ENCODE measurements at places on chromosomes 13 and 19.

- DNase-seq: no peak
Measured at GRCh38 chr19:33564836-33565338, 43.3 kb upstream of the PEPD start.

- no peak for DNase-seq
Measured at GRCh38 chr19:8161135-8161646, 11.8 kb upstream of the FBN3 start.

DNA sequence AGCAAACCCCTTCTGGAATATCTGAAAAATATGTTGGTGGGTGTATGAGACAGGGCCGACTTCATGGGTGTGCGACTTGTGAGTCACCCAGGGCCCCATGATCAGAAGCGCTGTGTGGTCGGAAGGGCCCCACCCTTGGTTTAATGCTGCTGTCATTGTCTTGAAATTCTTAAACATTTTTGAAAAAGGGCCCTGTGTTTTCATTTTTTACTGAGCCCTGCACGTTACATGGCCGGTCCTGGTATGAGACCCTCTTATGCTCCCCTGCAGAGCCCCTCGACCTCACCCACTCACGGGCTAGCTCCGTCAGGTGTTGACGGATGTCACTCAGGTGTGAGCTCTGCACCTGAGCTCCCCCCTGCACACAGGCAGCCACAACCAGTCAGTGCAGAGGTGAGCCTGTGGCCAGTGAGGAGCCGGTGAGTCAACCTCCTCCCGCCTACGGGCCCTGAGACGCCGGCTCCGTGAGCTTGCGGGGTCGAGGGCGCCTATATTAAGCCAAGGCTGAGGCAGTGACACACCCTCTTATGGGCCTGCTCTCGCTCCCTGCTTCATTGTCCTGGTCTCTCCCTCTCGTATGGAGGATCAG lies 27.7 kb downstream of the GADD45B start:
- DNase-seq: no peak

GRCh38 chr19:27971071-27971470 lies 1241.9 kb downstream of the UQCRFS1 start:
- no peak for DNase-seq

DNA sequence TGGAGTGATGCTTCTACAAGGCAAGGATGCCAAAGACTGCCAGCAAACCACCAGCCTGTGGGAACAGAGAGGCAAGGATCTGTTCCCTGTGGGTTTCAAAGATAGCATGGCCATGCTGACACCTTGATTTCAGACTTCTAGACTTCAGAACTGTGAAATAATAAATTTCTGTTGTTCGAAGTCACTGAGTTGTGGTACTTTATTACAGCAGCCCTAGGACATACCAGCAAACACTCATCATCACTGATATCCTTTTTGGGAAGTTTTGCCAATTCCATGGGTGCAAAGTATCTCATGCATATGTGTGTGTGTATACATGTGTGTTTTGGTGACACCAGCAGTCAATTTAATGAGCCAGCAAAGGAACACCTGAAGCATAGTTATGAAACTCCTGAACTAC lies 21.0 kb downstream of the LMO7 start:
- no peak for DNase-seq

DNA sequence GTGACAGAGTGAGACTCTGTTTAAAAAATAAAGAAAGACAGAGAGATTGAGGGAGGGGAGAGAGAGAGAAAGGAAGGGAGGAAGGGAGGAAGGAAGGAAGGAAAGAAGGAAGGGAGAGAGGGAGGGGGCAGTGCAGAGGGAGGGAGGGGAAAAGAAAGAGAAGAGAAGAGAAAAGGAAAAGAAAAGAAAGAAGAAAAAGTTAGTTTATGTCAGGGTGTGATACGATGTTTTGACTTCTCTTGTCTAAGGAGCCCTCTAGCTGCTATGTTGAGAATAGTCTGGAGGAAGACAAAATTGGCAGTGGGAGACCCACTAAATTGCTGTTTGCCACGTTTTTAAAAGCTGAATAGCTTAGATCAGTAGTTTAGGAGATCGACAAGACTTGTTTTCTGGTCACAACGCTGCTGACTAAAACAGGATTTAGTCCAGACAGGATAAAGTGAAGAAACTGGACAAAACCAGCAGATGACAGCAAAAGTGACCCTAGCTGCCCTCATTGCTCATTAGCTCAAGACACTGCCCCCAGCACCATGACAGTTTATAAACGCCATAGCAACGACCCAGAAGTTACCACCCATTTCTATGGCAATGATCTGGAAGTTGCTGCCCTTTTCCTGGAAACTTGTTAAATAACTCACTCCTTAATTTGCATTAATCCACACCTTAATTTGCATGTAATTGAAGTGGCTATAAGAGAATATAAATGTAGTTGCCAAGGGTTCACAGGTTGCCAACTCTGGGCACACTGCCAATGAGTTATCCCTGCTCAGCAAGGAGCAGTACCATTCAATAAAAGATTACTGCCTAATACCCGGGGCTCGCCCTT lies 11.1 kb downstream of the TEX101 start:
- peak; percentile 70 for DNase-seq

DNA sequence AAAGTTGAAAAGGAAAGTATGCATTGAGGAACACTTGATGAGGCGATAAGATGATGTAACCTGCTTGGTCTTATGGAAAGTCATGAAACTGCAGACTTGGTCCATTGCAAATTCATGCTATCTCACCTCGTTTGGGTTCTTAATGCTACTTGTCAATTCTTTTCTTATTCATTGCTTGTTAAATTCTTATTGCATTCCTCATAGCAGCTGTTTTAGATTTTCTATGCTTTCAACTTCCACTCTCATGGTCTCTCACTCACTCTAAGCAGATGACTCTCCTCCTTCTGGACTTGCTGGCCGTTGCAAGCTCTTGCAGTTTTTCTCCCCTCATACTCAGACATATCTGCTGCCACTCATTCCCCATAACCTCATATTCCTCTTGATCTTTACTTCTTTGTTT lies 67.8 kb upstream of the CSNK1A1L start:
- DNase-seq: no peak

DNA sequence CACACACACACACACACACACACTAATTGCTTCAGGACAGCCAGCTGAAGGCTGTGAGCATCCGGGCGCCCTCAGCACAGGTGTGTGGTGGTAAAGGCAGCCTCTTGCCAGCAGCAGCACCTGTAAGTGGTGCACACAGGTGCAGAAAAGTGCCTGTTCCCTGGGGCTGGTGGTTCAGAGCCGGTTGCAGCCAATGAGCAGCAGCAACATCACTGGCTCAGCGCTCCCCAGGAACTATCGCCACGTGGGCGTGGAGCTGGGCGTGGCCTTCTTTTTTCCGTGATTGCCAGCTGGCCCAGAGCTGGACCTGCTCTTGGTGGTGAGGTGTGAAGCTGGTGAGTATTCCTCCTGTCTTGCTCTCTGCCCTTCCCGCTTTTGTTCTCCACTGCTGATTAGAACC lies at the start of gene NLRP5:
TSS of gene NLRP5 (plus strand) at position 289 of the 400 bp plus-strand sequence.
- no peak for DNase-seq

GRCh38 chr13:39930544-39931444 lies 275.3 kb downstream of the COG6 start:
- DNase-seq: no peak

DNA sequence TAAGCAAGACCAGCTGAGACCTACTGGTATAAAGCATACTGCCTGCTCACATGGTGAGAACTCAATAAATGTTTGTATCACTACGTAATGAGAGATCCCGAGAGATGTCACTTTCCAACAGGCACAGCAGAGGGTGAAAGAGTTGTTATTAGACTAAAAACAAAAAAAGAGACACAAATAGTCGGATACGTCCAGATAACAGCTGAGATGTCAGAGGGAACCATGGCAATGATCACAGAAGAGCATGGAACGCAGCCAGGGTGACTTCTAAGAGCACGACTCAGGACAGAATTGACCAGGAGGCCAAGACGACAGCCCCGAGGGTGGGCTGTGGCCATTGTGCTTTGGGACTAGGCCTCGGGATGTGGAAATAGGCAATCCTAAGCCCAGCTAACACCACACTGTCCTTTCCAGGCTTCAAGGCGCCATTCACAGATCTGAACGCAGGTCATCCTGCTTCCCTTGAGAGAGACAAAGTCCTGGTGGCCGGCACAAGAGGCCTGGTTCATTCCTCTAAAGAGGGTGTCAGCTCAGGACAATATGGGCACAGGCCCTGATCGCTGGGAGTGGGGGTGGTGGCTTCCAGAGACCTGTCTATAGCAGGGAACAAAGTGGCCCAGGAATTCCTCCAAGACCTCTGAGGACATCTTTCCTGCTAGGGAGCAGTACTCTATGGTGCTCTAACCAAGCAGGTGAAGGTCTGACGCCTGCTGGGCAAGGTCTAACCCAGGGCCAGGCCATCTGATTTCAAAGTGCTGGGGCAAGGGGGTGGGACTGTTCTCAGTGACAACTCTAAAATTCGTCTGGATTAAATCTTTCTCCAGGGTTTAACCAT lies 3.2 kb downstream of the SH3GL1 start:
- DNase-seq: no peak

GRCh38 chr13:93226623-93227279 lies at the start of gene GPC6:
GPC6 (plus strand) TSS chr13:93226807.
- DNase-seq: peak; percentile 98

- DNase-seq: peak; percentile 56
Measured at GRCh38 chr13:76635232-76636230, 250.7 kb downstream of the KCTD12 start.

DNA sequence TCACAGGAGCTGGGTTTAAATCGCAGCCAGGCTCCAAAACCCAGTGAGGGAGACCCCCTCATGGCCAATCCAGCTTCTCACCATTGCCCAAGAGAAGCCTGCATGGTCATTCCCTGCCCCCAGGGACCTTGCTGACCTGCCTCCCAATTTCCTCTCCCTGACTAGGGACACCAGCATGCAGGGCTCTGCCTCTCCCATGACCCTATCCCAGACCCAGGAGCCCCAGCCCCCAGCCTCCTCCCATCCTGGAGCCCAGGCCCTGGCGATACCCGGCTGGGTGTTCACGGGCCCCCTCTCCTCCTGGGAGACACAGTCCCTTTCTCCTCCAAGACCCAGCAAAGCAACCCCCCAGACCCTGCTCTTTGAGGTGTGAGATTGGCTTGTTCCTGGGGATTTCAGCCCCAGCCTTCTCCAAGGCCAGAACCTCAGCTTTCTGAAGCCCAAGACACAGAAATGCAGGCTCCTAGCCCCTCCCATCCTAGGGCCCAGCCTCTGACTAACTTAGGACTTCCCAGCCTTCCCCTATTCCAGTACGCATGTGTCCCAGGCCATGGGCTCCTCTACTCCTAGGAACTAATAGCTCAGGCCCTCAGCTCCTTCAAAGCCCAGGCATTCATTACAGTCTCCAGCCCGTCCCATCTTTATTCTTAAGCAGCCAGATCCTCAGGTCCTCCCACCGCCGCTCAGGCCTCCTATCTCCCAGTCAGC lies 1.1 kb downstream of the GYS1 start:
- no peak for DNase-seq

DNA sequence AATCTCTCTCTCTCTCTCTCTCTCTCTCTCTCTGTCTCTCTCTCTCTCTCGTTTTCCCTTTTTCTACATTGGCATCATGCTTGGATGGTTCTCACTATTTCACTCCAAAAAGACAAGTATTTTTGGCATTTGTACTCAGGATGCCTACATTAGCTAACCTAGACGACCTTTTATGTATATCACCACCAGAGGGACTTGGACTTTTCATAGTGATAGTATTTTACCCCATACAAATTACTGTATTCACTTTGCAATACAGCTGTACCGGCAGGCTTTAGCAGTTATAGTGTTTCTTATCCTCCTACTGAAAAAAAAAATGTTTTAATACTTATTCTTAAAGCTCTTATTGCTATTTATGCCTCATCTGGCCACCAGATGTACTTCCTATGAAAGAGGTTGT lies 687.2 kb upstream of the KLHL1 start:
- no peak for DNase-seq

- no peak for DNase-seq
Measured at GRCh38 chr13:32737111-32737571, 150.9 kb downstream of the PDS5B start.

DNA sequence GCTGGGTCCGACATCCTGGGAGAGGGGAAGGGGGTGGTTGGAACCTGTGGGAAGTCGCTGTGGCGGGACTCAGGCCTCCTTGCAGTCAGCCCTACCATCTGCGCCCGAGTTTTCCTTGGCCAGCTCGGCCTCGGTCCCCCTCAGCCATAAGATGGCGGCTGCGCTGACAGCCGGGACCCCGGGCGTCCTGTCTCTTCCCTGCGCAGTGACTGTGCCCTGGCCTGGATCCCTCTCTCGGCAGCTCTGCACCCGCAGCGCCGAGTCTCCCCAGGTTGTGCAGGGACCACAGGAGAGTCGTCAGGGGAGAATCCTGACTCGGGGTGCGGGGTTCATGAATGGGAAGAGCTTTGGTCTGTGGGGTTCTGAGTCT lies 345 bp downstream of the ZNF257 start:
- DNase-seq: no peak

- DNase-seq: no peak
Measured at GRCh38 chr19:55613930-55614710, 8.7 kb downstream of the ZNF865 start.

- DNase-seq: peak; percentile 94
Measured at GRCh38 chr13:35953537-35954206, 177.5 kb downstream of the DCLK1 start.

- no peak for DNase-seq
Measured at GRCh38 chr13:23620211-23620610, 50.0 kb downstream of the TNFRSF19 start.

GRCh38 chr19:34837262-34837661 lies 64.2 kb upstream of the ZNF599 start:
- DNase-seq: peak; percentile 0

GRCh38 chr19:47158879-47159503 lies 28.4 kb downstream of the SAE1 start:
- no peak for DNase-seq

DNA sequence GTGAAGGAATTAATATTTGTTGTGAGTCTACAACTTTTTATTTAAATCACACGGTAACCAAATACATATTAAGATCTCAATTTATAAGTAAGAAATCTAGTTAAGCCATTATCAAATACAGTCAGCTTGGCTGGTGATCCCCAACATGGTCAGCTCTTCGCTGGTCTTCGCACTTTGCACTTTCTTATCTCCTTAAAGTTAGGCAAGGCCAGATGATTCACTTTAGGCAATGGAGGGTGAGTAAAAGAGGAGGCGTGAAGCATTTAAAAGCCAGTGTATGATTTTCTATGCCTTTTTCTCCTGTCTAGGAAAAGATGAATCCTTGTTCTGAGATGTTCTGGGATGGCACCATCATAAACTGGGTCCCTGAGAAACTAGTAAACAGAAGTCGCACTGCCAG lies 793.7 kb upstream of the ARGLU1 start:
- DNase-seq: no peak

- DNase-seq: peak; percentile 59
Measured at GRCh38 chr13:111292710-111293485, 27.5 kb upstream of the TEX29 start.

GRCh38 chr19:10018786-10019185 lies 5.5 kb downstream of the RDH8 start:
- DNase-seq: no peak

- DNase-seq: peak; percentile 24
Measured at GRCh38 chr13:54185785-54186184, 1157.2 kb downstream of the OLFM4 start.

- DNase-seq: no peak
Measured at GRCh38 chr13:74218291-74218690, 84.1 kb upstream of the KLF12 start.

Data from NCI-H1092 treated with DMSO at 0.1 percent for 48 hours (cell line).